T1000 (cell line): ENCODE measurements at places on chromosomes 5 and 9.

DNA sequence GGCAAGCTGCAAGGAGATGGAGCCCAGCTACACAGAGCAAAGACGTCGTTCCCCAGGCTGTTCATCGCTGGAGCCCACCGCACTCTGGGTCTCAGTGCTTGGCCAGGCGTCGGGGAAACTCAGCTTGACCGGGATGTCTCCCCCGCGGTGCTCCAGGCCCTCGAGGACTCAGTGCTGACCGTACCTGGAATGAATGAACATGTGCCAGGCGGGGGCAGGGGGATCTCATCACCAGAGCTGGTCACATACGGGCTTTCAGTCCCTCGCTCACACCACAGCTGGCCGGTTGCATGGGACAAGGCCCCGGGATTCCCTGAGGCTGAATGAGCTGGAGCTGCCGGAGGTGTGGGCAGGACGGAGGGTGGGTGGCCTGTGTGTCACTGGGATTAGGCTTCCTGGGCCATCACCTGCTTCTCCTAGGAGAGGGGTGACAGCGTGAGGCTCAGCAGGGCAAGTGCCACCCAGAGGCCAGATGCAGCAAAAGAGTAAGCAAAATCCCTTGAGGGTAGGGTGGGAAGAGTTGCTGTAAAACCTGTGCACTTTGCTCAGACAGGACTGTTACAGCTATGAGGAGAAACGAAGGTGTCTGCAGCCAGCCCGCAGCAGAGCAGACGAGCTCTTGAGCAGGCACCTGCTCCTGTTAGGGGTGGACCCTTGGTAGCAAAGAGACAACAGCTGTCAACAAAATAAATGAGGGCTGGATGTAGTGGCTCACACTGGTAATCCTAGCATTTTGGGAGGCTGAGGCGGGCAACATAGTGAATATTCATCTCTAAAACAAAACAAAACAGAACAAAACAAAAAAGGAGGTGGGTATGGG is 70.7 kb upstream of the RAPGEF1 start:
- DNase-seq, result no peak

GRCh38 chr9:91043056-91043810 is 241.6 kb downstream of the SYK start:
- no peak for DNase-seq

DNA sequence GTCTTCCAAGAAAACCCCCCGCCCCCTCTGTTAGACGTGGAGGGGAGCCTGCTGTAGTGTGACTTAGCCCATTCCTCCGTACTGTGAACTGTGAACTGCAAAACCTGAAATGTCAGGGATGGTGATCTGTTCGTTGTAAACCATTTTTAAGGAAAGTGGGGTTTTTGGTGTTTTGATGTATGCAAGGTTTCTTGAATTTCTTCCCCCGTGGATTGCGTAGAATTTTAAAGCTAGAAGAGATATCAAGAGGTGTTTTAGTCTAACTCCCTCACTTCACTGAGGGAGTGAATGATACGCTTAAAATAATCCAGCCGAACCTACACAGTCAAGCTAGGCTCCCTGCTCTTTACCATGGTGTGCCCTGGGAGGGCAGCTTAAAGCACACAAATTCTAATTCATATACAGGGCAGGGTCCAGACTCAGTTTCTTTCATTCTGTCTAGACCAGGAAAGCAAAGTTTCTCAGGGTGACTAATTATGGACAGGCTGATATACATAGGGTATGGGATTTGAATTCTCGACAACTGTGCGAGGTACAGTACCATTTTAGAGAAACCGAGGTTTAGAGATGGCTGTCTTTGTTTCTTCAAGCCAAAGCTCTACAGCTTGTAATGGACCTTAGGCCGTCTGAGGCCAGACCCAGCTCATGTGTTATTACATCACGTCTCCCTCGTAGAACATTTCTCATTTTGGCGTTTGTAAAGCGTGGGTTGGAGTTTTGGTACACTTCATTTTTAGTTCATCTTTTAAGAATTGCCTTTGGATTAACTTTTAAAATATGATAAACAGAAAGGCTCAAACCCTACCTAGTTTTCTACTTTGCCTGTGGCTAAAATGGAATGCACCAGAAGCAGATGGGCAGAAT is 2.7 kb downstream of the PTGER4 start:
- DNase-seq, result no peak

DNA sequence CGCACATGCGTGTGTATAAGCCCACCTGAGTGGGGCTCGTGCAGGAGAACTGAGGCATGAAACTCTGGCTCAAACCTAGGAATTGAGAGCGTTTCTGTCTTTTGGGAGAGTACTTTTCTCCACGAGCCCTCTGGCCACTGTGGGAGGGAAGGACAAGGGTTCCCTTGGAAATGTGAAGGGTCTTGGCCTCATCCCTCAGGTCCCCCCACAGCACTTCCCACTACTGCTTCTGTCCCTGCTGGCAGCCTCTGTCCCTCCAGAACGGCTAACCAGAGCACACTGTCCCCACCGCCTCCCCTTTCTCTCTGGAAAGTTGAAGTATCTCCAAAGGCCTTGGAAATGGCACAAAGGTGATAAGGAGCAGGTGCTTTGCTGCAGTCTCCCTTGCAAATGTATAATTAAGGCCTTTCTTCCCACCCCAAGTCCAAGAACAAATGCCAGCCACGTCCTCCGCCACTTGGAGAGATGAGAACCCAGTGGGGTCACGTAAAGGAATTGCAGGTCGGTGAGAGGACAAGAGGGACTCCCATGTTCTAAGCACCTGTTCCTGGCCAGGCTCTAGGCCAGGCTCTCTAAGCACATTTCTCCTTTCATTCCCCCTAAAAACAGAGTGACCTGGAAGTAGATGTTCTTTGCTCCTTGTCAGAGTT is 107.9 kb upstream of the LMX1B start:
- DNase-seq, result no peak

DNA sequence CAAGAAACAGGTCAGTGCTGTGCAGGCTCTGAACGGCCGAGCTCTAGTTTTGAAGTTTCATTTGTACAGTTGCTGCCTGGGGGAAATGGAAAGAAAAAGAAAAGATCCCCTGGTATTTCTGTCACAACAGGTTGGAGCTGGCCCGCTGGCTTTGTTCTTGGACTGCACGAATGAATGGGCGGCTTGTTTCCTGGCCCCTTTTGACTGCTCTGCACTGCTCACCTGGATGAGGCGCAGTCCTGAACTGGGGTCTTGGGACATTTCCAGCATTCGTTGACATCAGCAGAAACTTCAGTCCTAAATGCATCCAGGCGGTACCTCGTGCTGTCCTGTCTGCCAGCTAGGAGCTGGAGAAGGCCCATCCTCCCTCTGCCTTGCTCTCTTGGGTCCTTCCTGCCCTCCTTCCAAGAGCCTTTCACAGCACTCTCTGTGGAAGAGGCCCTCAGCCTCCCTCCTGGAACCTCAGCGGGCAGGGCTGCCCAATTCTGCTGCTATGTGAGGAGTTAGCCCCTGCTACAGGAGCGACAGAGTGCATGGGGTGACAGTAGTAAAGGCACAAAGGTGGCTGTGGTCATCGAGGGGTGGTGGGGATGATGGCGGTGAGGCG is 189.2 kb downstream of the FSTL4 start:
- no peak for DNase-seq

GRCh38 chr9:306907-307306 is 92.2 kb downstream of the DOCK8 start:
- no peak for DNase-seq

DNA sequence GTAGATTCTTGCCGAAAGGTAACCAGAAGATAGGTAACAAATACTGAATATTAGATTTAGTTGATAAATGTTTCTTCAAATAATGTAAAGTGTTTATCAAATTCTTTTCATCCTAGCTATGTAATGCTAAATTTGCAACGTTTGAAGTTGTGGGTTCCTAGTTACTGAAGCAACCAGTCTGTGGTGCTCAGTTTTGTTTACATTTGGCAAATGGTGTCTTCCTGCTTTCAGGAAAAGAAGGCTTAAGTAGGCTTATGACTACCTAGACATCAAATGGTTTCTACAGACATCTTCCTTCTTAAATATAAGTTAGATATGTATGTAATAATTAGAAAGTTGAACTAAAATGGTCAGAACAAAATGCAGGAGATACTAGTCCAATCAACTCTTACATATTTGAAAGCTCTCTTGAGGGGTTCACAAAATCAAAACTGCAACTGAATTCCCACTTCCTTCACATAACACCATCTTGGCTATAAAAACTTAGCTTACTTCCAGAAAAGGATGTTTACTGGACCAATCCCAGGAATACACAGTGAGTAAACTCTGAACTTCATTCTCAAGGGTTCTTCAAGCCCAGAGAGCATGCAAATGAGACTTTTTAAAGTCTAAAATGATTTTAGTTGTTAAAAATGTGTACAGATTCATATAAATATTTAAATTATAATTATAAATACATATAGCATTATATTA is 125.7 kb upstream of the ITGA1 start:
- no peak for DNase-seq

DNA sequence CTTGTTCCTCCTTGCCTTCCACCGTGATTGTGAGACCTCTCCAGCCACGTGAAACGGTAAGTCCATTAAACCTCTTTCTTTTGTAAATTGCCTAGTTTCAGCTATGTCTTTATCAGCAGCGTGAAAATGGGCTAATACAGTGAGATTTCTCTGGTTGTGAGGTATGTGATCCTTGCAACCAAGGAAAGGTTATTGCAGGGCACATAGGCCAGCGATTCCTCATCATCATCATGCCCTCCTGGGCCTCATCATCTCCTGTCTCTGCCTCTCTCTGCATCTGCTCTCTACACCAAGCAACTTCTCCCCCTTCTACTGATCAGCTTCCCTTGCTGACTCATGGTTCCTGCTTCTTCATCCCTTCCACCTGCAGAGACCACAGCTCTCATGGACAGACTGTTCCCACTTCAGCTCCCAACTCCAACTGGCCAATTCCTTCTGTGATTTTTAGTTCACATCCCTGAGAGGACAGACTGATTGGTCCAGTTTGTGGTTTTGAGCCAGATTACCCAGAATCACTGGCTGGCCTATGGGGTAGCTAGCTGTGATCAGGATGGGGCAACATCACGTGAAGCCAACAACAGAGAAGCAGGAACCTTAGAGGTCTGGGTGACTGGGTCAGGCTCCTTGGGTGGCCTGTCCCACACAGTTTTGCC is 53.1 kb downstream of the LIX1 start:
- DNase-seq, result no peak

- DNase-seq, result no peak
Observed at GRCh38 chr5:159660401-159660800, 255.9 kb upstream of the ADRA1B start.

DNA sequence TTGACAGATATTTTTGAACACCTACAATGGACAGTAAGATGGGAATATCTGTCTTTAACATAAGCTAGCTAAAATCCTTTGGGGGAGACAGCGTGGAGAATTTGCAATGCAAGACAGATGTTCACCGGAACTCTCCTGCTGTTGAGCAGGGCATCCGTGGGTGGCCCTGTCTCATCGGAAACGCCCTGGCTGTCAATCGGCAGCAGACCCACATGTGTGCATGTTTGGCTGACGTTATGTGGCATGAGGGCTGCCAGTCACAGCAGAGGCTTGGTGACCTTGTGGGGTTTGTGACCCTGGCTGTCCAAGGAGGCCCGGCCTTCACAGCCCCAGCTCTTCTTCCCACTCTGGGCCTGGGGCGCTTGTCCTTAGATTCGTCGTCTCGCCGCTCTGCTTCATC is 129.7 kb upstream of the OTULINL start:
- no peak for DNase-seq

DNA sequence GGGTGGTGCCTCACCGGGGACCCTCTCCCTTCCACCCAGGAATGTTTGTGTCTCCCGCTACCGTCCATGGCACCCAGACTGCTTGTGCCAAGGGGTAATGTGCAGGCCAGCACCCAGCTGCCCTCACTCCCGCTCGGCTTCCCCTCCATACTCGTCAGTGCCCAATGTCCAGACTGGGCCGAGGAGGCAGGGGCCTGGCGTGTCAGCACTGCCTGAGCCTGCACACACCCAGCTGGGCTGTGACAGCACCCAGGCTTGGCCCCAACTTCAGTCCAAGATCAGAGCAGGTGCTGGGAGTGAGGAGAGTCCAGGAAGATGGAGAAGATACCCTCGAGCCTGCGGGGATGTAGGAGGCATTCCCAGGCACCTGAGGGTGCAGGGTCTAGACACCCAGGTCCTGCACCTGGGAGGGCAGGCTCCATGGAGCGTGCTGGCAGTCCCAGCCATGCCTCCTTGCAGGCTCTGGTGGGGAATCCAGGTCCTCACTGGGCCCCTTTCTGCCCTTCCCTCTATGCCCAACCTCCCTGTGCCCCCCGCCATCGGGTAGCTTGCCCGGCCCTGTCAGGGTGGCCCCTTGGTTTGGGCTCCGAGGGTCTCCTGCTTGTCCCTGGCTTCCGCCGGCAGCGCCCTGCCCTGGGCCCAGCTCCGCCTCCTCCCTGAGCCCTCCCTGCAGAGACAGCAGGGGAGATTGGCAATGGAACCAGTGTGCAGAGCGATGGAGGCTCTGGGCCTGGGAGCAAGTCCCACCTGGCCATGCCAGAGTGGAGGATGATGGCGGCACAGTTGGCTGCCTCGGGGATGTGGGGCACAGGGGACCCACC is 250.8 kb upstream of the EDIL3 start:
- DNase-seq, result no peak

GRCh38 chr5:119329666-119330065 is 26.2 kb upstream of the TNFAIP8 start:
- DNase-seq, result no peak

- no peak for DNase-seq
Observed at GRCh38 chr5:24693609-24694008, 48.8 kb upstream of the CDH10 start.

- no peak for DNase-seq
Observed at GRCh38 chr5:54753034-54753433, 232.4 kb downstream of the ESM1 start.

DNA sequence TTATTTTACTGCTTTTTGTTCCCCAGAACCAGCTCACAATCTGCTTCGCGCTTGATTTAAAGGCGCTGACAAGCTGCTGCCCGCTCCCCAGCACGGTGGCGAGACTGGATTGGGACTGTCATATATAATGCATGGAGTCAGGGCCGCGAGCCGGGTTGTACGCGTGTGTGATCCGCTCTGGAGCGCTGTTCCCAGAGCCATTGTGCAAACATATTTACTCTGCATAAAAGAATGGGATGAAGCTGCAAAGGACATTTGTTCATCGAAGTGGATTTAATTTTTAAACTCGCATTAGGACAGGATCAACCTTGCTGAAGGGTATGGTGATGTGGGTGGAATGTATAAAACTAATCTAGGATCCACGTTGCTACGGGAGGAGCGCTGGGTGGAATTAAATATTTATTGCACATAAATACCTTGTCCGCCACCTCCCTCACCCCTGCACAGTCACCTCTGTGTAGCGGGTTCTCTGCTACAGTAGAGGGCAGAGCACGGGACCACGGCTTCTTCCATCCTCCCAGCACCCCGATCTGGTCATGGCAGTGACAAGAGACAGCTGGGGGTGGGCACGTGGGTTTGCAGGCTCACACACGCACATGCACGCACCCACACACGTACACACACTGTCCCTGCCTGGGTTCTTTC is 18.1 kb upstream of the FCN1 start:
- DNase-seq, result no peak

- no peak for DNase-seq
Observed at GRCh38 chr9:130766927-130767307, 68.1 kb upstream of the ABL1 start.

DNA sequence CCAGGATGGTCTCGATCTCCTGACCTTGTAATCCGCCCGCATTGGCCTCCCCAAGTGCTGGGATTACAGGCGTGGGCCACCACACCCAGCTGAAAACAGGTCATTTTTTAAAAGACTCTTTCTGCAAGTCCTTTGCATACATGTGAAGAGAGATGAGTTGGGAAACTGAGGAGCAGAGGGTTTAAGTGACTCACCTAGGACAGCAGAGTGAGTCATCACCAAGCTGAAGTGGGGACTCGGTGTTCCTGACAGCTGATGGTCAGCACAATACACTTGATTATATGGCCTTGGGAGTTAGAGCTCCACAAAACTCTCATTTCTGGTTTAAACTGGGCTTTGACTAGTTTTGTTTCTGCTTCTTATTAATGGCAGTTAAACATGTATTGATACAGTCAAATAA is 38.1 kb upstream of the SSBP2 start:
- no peak for DNase-seq
